Stimulated activated CD4-positive, alpha-beta T cell treated with anti-CD3 and anti-CD28 coated beads, TNF-alpha, amount 100 ng/mL, for 24 hours (primary cell): ENCODE measurements at places on chromosomes 13 and 19.
A peak's percentile ranks its signal among the peaks of the same experiment; 100 is the strongest.

GRCh38 chr13:99834246-99834645, 137.3 kb downstream of the ZIC5 start:
- DNase-seq, result no peak

- no peak for DNase-seq
Observed at GRCh38 chr13:72168126-72168855, 301.3 kb upstream of the DACH1 start.

GRCh38 chr13:29465741-29466293, 129.7 kb downstream of the SLC7A1 start:
- DNase-seq, result no peak

DNA sequence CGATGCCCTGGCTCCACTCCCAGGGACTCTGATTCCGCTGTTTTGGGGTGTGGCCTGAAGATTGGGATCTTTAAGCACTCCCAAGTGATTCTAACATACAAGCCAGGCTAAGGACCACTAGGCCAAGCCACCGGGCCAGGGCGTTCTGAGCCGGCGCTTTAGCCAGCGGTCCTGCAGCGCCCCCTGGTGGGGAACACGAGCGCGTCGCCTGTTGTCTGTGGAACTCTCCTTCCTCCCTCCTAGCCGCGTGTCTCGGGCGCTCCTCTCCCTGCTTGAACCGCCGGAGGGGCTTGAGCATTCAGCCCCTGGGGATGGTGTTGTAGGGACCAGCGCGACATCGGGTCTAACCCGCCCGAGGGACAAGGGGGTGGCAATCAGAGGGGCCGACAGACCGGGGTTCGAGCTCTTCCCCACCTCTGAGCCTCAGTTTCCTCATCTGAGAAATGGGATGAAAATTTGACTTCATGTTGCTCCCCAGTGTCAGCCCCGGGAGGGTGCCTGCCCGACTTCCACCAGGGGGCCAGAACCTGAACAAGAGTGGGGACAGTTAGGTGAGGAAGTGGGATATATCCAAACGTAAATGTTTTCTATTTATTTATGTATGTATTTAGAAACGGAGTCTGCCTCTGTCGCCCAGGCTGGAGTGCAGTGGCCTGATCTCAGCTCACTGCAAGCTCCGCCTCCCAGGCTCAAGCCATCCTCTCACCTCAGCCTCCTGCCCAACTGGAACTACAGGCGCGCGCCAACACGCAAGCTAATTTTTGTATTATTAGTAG, 18.0 kb upstream of the PNMA8B start:
- DNase-seq, result peak; percentile 74

GRCh38 chr13:110929104-110929777, 14.4 kb upstream of the ANKRD10 start:
- DNase-seq, result no peak

- peak; percentile 73 for DNase-seq
Observed at GRCh38 chr19:12090807-12091206, 26.3 kb downstream of the ZNF844 start.
